ENCODE measurements at places on chromosomes 7 and 10.
A peak's percentile ranks its signal among the peaks of the same experiment; 100 is the strongest.

GRCh38 chr7:42677751-42678699 is 233.8 kb downstream of the C7orf25 start:
- DNase-seq = no peak

- no peak for DNase-seq
These were observed 261.6 kb downstream of the TWIST1 start for GRCh38 chr7:18855796-18856195.

DNA sequence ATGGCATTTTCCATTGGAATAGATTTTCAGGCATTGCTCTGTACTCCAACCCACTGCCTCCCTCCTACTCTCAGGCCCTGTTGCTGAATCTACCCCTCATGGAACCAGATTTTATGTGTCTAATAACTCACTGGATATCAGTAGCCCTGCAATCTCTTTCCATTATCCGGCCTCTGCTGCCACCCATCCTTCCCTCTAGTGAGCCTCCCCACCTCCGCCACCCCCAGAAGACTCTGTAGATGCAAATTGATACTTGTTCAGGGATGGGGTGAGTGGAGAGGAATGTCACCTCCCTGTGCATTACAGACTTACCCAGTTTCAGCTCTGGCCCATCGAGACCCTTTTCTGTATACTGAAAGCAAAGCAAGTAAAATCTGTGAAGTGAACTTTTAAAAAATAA is 52.3 kb upstream of the PHYHIPL start:
- DNase-seq = no peak

- no peak for DNase-seq
These were observed 3.8 kb downstream of the GRM3 start for GRCh38 chr7:86647385-86648094.

- no peak for DNase-seq
These were observed 596.6 kb downstream of the CNTNAP2 start for GRCh38 chr7:146713205-146713604.

GRCh38 chr7:41045556-41046123 is 657.2 kb downstream of the INHBA start:
- DNase-seq = peak; percentile 6

DNA sequence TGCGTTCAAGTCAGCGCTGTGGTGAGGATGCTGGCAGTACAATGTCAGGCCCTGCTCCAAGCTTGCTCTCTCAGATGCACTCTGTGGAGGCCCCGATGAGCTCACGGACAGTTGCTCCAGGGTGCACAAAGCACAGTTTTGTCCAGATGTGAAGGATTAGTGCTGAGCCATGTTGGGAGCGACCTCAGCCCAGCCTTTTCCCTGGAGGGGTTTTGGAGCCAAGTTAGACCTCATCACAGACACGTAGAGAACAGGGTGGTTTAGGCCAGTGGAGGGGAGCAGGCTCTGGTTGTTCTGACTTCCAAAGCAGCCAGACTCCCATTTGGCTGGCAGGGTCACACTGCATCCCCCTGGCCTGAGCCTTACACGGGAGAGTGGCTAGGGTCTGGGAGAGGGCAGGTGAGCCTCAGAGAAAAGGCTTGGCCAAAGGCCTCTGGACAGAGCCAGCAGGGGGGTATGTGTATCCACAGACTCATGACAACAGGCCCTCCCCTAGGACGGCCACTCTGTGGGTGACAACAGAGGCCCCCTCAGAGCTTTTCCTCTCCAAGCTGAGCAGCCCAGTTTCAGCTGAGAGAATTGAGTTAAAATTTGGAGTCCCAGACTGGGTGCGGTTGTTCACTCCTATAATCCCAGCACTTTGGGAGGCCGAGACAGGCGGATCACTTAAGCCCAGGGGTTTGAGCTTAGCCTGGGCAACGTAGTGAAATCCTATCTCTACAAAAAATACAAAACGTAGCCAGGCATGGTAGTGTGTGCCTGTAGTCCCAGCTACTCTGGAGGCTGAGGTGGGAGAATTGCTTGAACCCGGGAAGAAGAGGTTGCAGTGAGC is 4.7 kb downstream of the PLAC9 start:
- no peak for DNase-seq

DNA sequence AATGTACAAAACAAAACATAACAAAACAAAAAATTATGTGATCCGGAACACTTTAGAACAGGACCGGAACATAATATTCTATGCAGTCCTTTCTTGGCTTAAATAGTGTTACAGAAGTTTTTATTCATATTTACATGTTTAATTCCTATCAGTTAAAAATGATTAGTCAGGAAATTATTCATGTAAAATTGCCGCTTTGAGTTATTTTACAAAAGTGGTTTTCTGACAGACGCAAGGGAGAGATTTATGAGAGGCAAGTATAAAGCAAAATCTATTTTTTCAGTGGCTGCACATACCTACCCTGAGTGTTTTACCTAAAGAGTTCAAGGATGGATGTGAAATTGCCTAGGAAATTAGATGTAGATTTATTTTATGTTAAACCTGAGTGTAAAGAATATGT is 230.7 kb upstream of the DKK1 start:
- no peak for DNase-seq

- DNase-seq = no peak
These were observed 316.3 kb downstream of the FRMD4A start for GRCh38 chr10:14014423-14014822.

DNA sequence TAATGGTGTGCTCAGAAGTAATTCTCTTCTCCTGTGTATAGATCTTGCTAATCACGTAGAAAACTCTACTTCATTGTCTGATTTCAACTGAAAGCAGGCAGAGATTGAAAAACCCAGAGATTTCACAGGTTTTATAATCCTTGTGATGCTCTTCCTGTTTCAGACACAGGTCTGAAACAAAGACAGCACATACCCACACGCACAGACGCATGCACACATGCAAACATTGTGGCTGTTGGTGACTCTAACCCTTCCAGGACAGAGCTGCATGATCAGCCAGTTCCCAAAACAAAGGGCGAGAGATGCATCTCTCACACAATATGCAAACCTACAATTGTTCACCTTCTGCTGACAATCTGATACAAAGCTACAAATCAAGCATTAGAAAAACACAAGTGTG is 11.1 kb upstream of the TFEC start:
- DNase-seq = no peak

- no peak for DNase-seq
These were observed 40.5 kb upstream of the SLF2 start for GRCh38 chr10:100872034-100872791.

DNA sequence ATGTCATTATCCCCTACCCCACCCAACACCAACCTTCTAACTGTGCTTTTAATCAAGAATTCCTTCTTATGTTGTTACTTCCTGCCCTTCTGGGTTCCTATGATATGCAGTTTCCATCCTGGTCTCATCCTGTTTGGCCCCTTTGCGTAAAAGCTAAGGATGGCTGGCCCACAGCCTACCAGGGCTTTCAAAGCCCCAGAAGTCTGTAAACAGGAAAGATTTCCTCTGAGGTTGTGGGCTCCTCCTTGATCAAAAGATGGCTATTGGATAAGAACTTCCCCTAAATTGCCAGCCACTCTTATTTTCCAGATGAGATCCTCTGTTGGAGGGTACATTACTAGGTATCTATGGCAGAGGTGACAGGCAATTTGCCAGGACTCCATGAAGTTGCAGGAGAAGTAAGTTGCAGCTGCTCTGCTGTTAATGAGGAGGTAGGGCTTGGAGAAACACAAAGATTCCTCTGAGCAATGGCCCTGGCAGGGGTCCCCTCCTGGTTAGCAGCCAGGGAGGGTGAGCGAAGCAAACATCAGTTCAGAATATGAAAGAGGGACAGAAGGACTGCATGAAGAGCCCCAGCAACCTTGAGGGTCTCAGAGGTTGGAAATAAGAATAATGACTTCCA is 32.1 kb downstream of the NRP1 start:
- no peak for DNase-seq

GRCh38 chr10:95907456-95908253 is at the start of gene CC2D2B:
CC2D2B (plus strand) TSS chr10:95907975; CDS start chr10:95911324, 3,349 bp downstream.
- peak; percentile 63 for DNase-seq

DNA sequence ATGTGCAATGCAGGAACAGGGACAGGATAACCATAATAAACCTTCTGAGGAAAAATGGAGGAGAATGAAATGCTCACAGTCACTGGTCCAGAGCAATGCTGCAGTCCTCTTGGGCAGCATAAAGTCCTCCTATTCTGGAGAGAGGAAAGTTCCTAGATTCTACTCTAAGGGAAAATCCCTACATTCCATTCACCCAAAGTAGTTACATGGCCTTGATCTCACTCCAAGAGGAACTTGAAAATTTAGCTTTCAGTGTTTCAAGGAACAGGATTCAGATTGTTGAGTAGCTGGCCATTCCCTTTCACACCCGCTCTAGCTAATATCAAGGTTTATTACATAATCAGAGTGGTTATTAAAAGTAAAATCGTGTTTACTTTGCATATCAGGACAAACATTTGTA is 168.3 kb downstream of the CHRM2 start:
- no peak for DNase-seq

DNA sequence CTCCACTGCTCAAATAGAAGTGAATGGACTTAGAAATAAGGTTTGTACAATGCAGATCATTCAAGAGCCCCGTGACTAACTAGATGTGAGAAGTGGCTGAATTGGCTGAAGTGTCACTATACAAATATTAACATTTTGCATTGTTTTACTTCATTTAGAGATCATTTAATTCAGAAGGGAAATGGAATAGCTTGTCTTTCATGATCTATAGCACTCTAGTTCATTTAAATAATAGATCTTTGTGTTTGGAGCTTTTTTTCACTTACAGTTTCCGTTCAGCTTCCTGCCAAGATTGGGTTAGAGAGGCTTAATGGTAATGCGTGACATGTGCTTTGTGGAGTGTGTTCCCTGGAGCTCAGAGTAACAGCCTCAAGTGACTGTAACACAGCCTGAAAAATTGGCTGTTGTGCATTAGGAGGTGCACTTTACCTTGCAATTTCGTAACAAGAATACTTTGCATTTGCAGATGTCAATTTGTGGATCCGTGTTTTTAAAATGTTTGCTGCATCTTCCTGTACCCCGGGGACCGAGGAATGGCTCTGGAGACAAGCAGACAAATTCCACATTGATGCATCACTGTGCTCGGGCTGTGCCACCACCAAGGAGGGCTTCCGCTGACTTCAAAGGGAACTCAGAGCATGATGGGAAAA is 170.3 kb downstream of the NRP1 start:
- DNase-seq = no peak

- no peak for DNase-seq
These were observed 3.9 kb downstream of the HPS6 start for GRCh38 chr10:102069071-102069470.

DNA sequence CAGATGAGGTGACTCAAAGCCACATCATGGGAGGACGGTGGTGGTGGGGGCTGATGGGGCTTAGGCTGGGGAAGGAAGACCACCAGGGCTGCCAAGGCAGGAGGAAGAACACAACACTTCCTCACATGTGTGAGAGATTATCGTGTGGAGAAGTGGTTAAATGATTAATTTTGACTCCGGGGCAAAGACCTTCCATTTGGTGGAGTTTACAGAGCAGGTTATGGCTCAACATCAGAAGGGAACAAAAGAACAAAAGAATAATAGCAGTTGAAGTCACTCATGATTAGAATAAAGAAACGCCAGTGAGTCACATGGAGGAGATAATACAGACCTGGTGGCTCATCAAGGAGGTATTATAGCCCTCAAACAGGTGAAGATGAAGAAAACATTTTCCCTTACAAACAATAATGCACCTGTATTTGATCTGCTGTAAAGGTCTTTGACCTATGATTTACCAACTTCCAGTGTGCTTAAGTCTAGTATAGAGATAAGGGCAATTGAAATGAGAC is 170.1 kb downstream of the PKD1L1 start:
- DNase-seq = no peak

- DNase-seq = no peak
These were observed 127.9 kb downstream of the LHPP start for GRCh38 chr10:124589491-124590041.

DNA sequence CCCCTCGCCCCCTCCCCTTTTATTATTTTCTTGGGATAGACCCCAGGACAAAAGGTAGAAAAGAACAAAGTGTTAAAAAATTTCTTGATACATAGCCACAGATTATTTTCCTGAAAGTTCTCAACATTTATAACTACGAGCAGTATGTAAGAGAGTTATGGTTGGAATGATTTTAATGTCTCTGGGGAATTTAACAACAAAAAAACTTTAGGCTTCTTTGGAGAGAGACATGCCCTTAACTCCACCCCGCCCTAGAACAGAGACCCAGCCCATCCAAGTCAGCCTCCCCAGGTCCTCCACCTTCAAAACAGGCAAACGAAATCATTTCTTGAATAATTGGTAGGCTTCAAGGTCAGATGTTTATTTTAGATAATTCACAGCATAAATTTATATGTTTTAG is 97.1 kb downstream of the TCF7L2 start:
- no peak for DNase-seq
